ENCODE measurements at places on chromosomes 1 and 21.

GRCh38 chr1:67558449-67559193 lies 126.4 kb upstream of the GADD45A start:
- no peak for DNase-seq

- DNase-seq: no peak
Measured at GRCh38 chr1:116772648-116773045, 18.4 kb downstream of the CD2 start.

GRCh38 chr1:119631433-119632102 lies 16.5 kb downstream of the ZNF697 start:
- peak; percentile 86 for DNase-seq

- no peak for DNase-seq
Measured at GRCh38 chr1:216758161-216758560, 34.9 kb upstream of the ESRRG start.

- no peak for DNase-seq
Measured at GRCh38 chr1:53129891-53130597, 12.4 kb downstream of the SLC1A7 start.

GRCh38 chr1:172845371-172845770 lies 186.5 kb downstream of the FASLG start:
- DNase-seq: no peak

DNA sequence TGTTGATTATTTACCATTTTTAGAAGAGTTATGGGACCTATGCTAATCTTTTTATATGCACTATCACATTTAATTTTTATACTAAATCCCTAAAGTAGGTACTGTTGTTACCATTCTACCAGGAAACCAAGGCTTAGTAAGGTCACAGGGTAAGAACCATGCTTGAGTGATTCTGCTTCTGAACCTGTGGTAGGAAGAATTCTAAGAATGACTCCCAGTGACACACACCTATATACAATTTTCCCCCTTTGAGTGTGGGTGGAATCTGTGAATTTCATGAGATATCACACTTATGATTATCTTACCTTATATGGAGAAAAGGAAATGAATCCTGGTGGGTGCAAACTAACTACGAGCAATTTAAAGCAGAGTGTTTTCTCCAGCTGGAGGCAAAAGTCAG lies 391.0 kb downstream of the USH2A start:
- DNase-seq: no peak

- DNase-seq: peak; percentile 66
Measured at GRCh38 chr1:18965206-18966173, 9.0 kb upstream of the IFFO2 start.

GRCh38 chr1:159000625-159001024 lies 9.1 kb upstream of the IFI16 start:
- DNase-seq: peak; percentile 66

- DNase-seq: no peak
Measured at GRCh38 chr1:218715961-218716669, 371.0 kb downstream of the TGFB2 start.

GRCh38 chr1:26690576-26691031 lies 5.2 kb upstream of the ARID1A start:
- no peak for DNase-seq

DNA sequence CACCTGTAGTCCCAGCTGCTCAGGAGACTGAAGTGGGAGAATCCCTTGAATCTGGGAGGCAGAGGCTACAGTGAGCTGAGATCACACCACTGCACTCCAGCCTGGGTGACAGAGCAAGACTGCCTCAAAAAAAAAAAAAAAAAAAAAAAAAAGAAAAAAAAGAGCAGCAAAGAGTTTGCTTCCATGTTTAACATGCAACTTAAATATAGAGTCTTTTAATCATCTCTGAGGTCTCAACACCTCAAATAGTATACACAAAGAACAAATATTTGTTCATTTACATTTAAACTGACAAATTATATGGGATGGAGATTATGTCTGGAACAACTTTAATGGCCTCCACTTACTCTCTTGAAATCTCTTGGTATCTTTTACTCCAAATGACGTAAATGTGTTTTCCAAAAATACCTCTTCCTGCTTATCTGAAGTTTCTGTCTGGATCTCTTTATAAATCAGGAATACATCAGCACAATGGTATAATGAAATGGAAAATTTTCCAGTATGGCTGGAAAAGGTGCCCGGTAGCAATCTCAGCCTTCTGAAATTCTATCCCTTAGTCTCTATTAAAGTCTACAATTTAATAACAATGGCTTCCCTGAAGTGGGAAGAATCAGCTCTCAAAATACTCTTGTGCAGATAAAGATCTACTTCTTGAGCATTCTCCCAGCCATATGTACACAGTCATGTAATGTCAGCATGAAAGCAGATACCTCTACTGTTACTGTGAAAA lies 258.5 kb downstream of the OMA1 start:
- no peak for DNase-seq

DNA sequence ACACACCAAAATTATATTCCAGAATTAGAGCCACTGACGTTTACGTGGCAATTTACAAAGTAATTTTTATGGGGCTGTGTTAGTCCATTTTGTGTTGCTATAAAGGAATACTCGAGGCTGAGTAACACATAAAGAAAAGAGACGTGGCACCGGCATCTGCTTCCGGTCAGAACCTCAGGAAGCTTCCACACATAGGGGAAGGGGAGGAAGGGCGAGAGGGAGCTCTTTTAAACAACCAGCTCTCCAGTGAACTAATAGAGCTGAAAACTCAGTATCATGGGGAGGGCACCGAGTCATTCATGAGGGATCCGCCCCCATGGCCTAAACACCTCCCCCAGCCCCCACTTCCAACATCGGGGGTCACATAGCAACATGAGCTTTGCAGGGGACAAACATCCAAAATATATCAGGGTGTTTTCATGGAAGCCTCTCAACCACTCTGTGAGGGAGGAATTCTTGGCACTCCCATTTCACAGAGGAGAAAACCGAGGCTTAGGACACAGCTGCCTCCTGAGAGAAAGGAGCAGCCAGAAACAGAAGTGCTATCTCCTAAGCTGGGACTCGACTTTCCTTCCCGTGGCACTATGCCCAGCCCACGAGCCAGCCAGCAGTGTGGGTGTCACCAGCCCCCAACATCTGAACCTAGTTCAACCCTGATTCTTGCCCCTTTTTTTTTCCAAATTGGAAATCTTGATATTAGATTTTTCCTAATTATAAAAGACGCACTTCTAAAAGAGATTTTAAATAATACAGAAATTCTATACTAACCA lies 29.2 kb downstream of the MIS18A start:
- DNase-seq: no peak

DNA sequence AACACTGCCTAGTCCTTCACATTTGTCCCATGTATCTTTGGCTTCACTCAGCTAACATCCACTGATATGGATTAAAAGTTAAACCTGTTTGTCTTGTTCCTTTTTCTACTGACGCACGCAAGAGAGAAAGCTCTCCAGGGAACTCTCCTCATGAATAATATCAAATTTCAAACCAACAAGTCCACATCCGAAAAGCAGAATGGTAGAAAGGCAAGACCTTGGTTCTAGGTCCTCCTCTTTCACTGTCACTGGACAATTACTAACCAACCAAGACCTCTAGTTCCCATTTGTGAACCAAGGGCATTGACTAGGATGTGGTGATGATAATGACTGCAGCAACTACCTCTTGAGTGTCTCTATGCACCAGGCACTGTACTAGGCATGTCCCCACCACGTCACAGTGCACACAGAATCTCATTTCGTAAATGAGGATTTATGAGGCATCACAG lies 8.4 kb downstream of the PLPP3 start:
- no peak for DNase-seq

- no peak for DNase-seq
Measured at GRCh38 chr1:30787266-30787665, 29.7 kb upstream of the LAPTM5 start.

- no peak for DNase-seq
Measured at GRCh38 chr1:158186180-158186579, 5.5 kb downstream of the CD1D start.

GRCh38 chr1:153434746-153435455 lies 18.6 kb downstream of the S100A7A start:
- no peak for DNase-seq

DNA sequence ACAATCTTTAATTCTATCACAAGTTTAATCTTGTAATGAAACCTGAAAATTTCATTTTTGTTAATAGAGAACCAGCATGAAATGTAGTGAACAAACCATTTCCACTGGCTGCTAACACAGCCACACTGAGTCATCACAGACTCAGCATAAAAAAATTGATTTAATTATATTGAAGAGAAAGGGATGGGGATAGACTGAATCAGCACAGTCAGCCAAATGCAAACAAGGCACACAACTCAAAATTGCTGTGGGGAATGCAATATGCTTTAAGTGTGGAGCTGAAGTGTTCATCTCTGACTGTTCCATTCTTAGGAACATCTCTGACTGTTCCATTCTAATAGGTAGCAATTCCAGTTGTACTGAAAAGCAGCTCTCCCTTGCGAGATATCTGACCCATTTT lies 299.8 kb downstream of the MRPL39 start:
- DNase-seq: no peak

DNA sequence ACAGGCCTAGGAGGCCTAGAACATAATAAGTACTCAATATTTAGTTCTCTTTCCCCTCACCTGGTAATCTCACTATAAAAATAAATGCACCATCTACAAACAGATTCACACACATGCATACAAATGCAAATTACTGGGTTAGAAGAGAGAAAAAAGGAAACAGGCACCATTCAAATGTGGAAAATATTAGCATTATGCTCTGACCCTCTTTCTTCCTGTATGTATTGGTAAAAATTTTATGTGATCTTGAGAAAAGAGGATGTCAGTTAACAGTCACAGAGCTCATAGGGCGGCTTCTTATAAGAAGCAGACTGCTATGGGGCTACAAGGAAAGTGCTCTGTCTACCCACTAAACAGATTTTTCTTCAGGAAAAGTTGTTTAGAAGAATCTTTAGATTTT lies 565.4 kb downstream of the LMO4 start:
- DNase-seq: no peak

DNA sequence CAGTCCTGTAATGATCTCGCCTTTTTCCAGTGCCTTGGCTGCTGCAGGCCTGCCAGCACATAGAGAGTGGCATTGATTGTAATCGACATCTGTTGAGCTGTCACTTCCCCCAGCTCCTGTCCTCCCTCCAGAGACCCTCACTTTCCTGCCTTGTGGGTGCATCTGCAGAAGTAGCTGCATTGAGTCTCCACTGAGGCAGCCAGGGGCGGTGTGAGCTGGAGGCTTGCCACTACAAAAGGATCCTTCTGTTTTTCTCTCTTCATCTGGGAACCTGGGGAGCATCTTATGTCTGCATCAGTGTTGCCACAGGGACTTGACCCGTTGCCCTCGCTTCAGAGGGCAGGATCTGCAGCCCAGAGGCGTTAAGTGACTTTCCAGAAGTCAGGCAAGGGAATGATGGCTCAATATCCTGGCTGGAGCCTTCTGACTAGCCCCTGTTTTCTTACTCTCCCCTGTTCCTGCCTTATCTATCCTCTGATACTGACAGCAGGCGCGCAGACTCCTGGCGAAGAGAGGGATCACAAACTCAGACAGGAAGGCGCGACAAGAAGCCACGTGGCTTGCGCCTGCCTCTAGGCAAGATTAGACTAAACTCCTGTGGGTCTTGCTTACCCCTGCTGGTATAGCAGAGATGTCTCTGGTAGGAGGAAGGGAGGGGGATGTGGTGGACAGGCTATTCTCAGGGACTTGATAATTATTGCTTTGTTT lies 13.3 kb upstream of the FMOD start:
- no peak for DNase-seq

- DNase-seq: peak; percentile 39
Measured at GRCh38 chr1:246450611-246451251, 56.3 kb downstream of the SMYD3 start.

GRCh38 chr1:66527686-66528085 lies 6.3 kb upstream of the SGIP1 start:
- no peak for DNase-seq

DNA sequence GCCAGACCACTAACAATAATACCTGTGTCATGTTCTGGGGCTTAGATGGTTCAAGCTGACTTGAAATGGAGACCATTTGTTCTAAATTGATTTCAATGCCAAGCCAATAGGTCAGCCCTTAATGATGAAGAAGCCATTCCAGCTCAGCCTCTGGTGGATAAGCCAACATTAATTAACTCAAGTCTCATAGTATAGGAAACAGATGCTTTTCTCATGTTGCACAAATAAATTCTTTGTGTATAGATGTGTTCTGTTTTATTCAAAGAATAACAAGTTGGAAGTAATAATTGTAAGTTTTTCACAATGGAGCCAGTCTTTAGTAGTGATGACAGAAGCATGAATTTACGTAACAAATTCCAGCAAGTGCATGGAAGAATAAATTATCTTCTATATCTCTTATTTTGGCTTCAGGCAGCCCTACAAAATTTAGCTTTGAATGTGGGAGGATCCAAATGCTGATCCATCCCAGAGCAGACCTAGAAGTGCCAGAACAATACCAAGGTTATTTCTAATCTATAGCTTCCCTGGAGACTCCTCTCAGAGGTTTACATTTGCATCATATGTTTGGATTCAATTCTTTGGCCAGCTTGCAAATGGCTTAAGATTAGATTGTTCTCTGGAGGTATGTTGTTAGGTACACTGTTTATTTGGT lies 42.2 kb upstream of the C1orf105 start:
- no peak for DNase-seq

Measured in urothelium cell line (cell line).